Nucleus accumbens (tissue), 56 donors: ENCODE measurements at places on chromosomes 2 and 18.

GRCh38 chr2:187509667-187510417 lies 44.4 kb downstream of the TFPI start:
- DNase-seq: no peak

GRCh38 chr2:52886556-52886955 lies 881.0 kb upstream of the CHAC2 start:
- DNase-seq: no peak

DNA sequence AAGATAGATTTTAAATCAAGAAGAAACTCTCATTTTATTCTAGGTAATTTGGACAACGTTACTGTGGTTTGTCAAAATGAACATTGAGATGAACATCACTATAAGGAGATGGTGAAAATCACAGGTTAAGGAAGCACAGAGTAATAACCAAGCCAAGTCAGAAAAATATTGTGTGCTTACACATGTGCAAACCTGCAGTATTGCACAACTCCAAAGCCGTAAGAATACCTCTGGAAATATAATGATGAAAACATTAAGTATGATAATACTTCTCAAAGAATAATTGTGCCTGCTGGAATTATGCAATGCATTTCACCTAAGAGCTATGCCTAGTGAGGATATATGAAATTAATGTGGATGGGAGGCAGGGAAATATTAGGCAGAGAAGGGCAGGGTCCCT lies 21.1 kb upstream of the GALNT5 start:
- DNase-seq: no peak

DNA sequence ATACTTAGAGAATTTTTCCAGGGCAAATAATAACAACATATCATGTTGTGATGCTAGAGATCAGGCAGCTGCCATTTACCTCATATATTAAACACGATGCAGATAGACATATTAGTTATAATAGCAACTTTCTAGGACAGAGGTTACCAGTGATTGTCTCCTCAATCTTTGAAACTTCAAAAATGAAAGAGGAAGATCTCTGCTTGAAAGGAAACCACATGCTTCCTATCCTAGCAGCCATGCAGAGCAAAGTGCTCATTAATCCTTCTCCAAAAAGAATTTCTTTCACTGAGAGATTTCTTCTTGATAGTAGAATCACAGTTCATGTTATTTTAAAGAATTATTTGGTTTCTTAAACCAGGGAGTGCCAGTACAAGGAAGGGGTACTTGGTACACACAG lies 317.2 kb downstream of the CPS1 start:
- DNase-seq: no peak

DNA sequence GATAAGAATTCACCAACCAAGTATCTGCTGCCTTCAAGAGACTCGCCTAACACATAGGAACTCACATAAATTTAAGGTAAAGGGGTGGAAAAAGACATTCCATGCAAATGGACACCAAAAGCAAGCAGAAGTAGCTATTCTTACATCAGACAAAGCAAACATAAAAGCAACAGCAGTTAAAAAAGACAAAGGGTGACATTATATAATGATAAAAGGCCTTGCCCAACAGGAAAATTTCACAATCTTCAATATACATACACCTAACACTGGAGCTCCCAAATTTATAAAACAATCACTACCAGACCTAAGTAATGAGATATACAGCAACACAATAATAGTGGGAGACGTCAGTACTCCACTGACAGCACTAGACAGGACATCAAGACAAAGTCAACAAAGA lies 41.4 kb downstream of the NEMP2 start:
- DNase-seq: no peak

- DNase-seq: no peak
Measured at GRCh38 chr2:24832931-24833701, 39.9 kb downstream of the CENPO start.

GRCh38 chr2:38512211-38512610 lies 90.5 kb downstream of the HNRNPLL start:
- no peak for DNase-seq

DNA sequence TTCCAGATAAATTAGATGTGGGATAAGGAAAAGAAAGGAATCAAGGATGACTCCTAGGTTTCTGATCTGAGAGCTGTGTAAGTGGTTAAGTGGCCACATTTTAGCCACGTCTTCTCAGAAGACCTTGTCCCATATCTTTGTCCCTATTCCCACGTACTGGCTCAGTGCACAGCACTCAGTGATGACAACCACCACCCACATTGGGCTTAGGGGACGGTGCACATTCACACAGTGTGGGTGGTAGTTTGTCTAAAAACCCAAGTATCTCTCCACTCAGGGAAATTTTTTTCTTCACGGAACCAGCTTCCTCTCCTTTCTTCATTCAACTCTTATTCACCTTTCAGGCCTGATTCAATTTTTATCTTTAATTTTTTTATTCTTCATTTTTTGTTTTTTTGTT lies 30.6 kb upstream of the GCC2 start:
- no peak for DNase-seq

GRCh38 chr2:8438476-8438875 lies 243.4 kb upstream of the ID2 start:
- DNase-seq: no peak

DNA sequence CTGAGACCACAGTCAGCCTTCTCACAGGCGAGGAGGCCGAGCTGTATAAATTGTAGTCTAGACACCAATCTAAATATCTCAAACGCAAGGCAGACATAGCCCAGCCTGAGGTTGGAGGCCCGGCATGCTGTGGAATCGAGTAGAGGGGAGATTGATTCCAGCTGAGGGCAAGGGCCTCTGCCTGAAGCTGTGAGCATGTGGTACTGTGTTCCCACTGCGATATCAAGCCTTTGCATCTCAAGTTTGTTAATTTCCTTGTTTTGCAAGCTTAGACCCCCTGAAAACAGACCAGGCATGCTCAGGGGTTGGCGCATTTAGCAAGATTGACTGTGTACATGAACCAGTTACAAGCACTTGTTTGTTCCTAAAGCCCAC lies 65.1 kb upstream of the FOSL2 start:
- no peak for DNase-seq

- DNase-seq: no peak
Measured at GRCh38 chr2:197031803-197032202, 105.3 kb upstream of the PGAP1 start.

DNA sequence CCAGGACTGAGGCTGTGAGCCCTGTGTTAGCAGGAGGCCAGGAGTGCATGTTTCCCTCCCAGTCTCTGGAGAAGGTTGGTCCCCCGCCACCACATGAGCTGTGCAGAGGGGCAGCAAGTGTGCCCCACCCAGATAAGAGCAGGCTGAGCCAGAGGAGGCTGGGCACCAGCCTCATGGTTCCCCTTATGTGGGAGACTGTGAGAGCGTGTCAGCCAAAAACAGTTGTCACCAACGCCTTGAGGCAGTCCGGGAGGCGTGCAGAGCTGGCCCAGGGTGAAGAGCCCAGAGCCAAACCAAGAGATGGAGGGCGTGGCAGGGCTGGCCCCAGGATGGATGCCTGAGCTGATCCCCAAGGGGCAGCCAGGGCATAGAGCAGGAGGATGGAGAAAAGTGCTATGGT lies 128.7 kb upstream of the GLI2 start:
- DNase-seq: no peak

- no peak for DNase-seq
Measured at GRCh38 chr2:36967236-36967876, 1.0 kb upstream of the STRN start.

GRCh38 chr18:76259096-76259495 lies 235.9 kb downstream of the ZNF516 start:
- no peak for DNase-seq

DNA sequence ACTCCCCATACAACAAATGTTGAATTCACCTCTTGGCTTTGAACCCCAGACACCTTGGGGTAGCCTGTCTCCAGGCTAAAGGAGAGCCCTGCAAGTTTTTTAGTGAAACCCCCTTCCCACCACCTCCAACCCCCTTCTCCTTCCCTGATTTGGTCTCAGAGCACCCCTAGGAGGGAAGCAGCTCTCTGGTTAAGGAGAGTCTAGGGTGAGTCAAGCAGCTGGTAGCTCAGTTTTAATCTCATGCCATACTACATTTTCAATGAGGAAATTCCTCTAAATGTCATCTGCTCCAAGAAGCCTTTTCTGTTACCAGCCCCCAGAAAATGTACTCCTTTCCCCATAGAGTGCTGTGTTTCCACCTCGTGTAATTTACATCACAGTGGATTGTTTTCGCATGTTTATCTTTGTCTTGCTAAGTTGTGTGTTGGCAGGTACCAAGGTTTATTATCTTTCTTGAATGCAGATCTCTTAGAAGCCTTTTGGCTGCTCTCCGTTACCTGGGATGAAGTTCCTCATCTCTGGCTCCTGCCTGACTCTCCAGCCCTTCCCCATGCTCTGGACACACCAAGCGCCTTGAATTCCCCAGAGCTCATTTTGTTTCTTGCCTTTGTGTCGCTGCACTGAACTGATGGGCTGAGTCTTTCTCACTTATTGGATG lies 82.2 kb downstream of the ASAP2 start:
- no peak for DNase-seq

GRCh38 chr2:215658635-215659305 lies 222.9 kb upstream of the FN1 start:
- DNase-seq: no peak

DNA sequence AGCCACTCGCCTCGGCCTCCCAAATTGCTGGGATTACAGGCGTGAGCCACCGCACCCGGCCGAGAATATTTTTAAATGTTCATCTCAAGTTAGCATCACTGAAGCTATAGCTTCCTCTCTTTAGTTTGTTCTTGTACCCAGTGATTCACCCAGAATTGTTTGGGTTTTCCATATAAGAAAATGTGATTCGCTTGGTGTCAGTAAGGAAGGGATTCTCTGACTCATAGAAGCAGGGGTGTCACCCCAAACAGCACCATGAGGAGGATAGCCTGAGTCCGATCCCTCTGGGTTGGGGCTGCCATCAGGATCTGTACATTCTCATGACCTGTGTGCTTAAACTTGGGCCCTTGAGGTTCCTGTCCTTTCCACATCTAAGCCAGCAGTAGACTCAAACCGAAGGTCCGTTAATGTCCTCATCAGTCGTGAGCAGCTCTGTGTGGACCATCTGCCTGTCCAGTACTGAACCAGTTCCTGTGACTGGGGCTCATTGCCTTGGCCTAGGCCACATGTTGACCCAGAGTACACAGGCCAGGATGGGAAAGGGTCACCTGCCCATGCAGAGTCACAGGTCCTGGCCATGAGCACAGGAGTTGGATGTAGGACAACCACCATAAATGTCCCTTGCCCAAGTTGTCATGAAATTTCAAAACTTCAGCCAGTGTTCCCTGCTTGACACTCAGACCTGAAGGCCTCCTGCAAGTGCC lies 311.9 kb downstream of the GBX2 start:
- no peak for DNase-seq

DNA sequence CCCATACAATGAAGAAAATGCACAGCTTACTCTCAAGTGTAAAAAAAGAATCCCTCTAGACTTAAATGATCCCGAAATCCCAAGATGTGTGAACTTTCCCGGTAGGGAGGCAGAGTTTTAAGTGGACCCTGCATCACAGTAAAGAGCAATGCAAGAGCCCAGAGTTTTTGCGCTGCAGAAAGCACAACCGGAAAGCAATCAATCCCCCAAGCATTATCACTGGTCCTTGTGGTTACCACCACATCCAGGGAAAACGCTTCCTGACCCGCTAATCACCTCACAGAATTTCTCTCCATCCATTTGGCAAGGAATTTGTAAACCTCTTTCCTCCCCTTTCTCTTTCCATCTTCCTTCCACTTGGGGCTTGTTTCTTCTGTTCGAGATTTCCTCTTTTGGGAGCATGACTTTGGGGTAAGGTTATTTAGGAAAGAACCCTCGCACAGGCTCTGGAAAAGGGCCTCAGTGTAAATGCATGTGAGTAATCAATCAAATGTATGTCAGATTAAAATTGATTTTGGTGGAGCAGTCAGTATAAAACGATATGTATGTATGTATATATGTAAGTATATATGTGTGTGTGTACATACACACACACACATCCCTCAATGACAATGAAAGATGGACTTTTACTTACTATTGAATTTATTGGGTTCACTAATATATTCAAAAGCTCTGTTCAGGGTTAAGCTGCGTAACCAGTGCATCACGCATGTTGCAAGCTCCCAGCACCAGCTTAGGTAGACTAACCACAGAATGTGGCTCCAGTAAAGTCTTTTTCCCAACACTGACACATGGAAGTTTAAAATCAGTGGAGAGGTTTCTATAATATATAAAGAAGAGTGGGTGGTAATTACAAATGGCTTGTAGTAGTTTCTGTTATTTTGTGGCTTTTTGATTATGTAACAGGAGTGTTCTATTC lies 1.6 kb downstream of the PLCL1 start:
- no peak for DNase-seq

GRCh38 chr2:240128608-240129145 lies 7.4 kb downstream of the COPS9 start:
- no peak for DNase-seq

DNA sequence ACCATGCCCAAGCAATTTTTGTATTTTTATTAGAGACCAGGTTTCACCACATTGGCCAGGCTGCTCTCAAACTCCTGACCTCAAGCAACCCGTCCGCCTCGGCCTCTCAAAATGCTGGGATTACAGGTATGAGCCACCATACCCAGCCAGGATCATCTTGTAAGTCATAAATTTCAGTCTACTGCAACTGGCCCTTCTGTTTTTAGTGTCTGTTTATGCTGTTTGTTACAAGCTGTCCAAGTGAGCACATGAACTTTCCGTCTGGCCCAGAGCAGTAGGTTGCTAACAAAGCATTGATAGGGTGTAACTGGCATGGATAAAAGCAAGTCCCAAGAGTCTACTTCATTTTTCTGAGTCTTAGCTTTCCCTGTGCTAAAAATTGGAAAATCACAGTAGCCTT lies 164.4 kb upstream of the NT5C1B start:
- DNase-seq: no peak

- no peak for DNase-seq
Measured at GRCh38 chr2:199228887-199229819, 228.6 kb downstream of the SATB2 start.

GRCh38 chr2:160269803-160270570 lies 69.9 kb upstream of the ITGB6 start:
- DNase-seq: peak; percentile 70

DNA sequence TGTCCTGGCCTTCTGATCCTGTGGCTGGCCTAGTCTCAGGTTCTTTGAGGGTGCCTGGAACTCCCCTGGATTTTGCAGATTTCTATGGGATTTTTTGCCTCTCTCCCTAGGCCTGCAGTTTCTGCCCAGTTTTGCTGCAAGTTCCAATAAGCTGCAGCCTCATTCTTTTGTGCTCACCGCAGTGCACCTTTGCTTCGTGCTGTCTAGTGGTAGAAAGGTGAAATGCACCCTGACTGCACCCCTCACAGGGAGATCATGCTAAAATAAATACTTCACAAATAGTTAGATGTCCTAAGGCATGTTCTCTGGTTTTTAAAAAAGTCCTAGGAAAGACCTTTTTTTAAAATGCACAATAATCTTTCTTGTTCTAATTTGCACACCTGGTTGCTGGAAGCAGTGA lies 72.5 kb downstream of the GNAL start:
- DNase-seq: no peak
